Stimulated activated CD8-positive, alpha-beta memory T cell treated with anti-CD3 and anti-CD28 coated beads, Interleukin-4, amount 100 ng/mL, for 1 hour (primary cell): ENCODE measurements at places on chromosomes 7 and 10.

DNA sequence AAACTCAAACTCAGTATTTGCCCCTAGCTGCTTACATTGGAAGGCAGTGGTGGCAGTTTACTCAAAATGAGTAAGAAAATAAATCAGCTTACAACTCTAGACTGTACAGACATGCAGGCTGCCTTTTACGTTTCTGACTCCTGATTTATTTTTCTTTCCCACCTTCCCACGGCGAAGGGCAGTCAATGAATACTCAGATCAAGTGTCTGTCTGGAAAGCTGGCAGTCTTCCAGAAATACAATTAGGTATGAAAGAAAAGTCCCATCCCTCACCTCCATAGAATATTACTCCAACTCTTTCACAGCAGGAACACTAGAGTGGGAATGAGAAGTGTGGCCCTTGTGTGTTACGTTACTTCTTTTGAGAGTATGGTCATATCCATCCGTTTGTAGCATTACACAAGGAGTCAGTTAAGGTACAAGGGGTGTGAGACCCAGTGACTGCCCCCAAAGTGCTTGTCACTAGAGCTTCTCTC lies 1.3 kb upstream of the PAPSS2 start:
- no peak for DNase-seq

GRCh38 chr10:3678629-3679227 lies 106.3 kb downstream of the KLF6 start:
- DNase-seq, result no peak

GRCh38 chr10:88249450-88249849 lies 333.7 kb downstream of the RNLS start:
- DNase-seq, result no peak

DNA sequence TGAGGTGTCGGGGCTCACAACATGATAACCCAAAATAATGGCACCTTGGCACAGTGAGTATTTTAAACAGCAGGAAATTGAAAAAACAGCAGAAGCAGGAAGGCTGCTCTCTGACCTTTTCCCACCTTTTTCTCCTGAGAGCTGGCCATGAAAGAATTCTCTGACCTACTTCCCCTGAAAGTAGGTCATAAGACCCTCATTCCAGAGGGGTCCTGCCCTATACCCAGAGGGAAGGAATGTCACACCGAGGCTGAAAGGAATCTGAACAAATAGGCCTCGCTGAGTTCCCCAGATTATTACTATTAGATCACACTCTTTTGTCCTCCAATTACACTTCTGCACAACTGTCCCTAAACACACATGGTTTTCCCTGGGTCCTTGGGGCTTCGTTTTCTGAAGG lies 18.8 kb downstream of the CPVL start:
- DNase-seq, result no peak

DNA sequence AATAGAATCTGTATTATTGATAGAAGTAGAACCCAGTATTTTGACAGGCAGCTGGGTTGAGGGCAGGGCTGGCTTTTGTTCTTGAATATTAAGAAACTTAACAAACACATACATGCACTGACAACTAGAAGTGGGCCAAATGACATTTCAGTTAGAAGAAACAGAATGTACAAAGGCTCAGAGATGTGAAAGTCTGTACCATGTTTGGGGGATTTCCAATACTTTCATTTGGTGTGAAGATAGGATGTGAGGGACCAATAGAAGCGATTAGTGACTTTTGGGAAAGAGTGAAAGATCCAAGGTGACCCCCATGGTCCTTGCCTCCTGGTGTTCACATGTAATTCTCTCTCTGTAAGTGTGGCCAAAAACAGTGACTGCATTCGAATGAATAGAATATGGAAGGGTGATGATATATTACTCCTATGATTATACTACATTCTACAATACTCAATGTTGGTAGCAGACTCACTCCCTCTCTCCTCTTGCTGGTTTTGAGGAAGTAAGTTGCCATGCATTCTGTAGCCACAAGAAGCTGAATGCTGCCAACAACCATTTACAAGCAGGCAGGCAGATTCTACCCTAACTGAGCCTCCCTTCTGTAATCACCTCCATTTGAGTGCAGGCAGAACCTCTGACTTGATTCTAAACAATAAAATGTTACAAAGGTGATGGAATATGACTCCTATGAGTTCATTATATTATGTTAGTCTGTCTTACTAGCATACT lies 151.4 kb downstream of the TMEM168 start:
- no peak for DNase-seq

- DNase-seq, result no peak
Measured at GRCh38 chr7:134851141-134851540, 71.7 kb downstream of the CALD1 start.

GRCh38 chr10:96588060-96588554 lies 1.3 kb upstream of the TM9SF3 start:
- DNase-seq, result no peak

- no peak for DNase-seq
Measured at GRCh38 chr10:89257581-89257980, 6.0 kb upstream of the LIPA start.

DNA sequence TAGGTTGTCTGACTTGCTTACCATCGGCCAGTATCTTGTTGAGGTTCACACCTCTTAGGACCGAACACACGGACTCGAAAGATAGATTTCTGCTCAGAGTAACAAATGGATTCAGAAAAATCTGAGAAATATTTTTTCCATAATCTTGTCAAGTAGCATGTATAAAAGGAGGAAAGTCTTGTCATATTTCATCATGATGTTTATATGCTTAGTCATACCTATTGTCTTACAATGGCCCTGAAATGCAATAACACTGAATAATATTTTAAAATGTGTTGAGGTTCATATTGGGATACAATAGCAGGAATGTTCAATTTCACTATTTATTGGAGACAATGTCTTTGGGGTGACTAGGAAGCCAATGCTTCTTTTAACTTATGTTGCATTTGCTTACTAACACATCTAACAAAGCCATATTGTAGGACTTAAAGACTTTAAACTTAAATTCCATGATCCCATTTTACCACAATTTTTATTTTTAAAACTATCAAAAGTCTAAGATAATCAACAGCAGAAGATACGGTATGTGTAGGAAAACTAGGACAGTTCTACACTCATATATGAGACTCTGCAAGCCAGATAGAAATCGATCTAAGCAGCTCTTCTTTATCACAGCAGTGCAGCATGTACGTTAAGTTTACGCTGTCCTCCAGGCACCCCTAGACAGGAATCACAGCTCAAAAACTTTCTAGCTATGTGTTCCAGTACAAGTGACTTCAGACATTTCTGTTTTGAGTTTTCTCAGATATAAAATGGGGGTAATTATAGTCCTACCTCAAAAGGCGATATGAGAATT lies 135.7 kb upstream of the CAV2 start:
- DNase-seq, result no peak
